ENCODE measurements at places on chromosomes 7 and 10. TPM values are rescaled to one million over a fixed set of nuclear protein-coding genes. Genes with fewer than 3 reads are reported as not detected.

Gene GALNT17
- not detected for total RNA-seq

Gene WDR37
- total RNA-seq: 19.9 TPM

Gene DRGX
- total RNA-seq: not detected

Gene MEOX2
- total RNA-seq: under 0.01 TPM

Gene ZNF488
- 0.09 TPM for total RNA-seq

Gene ANXA8L1
- not detected for total RNA-seq

Gene DIP2C
- total RNA-seq: 5.0 TPM

Gene SYT15B
- not detected for total RNA-seq

Gene TRIM74
- not detected for total RNA-seq

Gene FAM185A
- 7.8 TPM for total RNA-seq

Gene AKR1B15
- not detected for total RNA-seq

Gene MACC1
- total RNA-seq: under 0.01 TPM

Gene LCOR
- total RNA-seq: 16.9 TPM

Gene LRRN3
- total RNA-seq: not detected

Gene NPSR1
- total RNA-seq: not detected

Gene SPDYE2B
- not detected for total RNA-seq

Gene CYP2C19
- not detected for total RNA-seq

Gene SPDYE8
- total RNA-seq: not detected

Gene FXYD4
- total RNA-seq: not detected

Gene CALML5
- not detected for total RNA-seq

Measured in endothelial cell of coronary artery (primary cell).